ENCODE measurements at places on chromosomes 2 and 18. TPM values are rescaled to one million over a fixed set of nuclear protein-coding genes. Genes with fewer than 3 reads are reported as not detected.

GRCh38 chr18:76274468-76275289 lies 220.4 kb downstream of the ZNF516 start:
- H3K4me1 ChIP-seq: no peaks in the 10 kb centered on the region
- H3K36me3 ChIP-seq: no peaks in the 10 kb centered on the region
- no peaks in the 10 kb centered on the region for H3K27me3 ChIP-seq
- no peak overlapping the region for H3K4me3 ChIP-seq
- H3K27ac ChIP-seq: no peak overlapping the region
- DNase-seq: no peak

- H3K4me1 ChIP-seq: no peaks in the 10 kb centered on the region
- DNase-seq: no peak
- H3K36me3 ChIP-seq: no peaks in the 10 kb centered on the region
- H3K27me3 ChIP-seq: no peaks in the 10 kb centered on the region
These were observed 1179.7 kb downstream of the DSC3 start for GRCh38 chr18:29862824-29863223.

ZAP70 gene
- total RNA-seq: 11.2 TPM

GRCh38 chr2:98703738-98704137 lies 27.2 kb downstream of the MGAT4A start:
- H3K27ac ChIP-seq: peak overlapping the region; percentile 64
- no peak overlapping the region for H3K4me3 ChIP-seq
- no peaks in the 10 kb centered on the region for H3K27me3 ChIP-seq
- no peaks in the 10 kb centered on the region for H3K4me1 ChIP-seq
- no peak for DNase-seq

UGT1A3 gene
- not detected for total RNA-seq

DNA sequence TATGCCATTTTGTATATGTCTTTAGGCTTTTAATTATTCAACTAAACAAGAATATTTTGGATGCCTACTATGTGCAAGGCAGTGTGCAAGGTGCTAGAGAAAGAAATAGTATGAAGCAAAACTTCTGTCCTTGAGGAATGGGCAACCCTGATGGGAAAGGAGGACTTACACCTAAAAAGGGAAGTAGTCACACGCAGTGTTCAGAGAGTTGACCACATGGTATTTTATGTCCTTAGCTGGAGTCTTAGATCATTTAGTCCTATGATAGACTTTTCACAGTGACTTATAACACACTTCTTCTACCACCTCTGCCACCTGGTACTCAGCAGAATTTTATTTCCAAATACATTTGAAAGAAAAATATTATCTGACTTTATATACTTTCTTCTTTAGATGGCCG lies 291.6 kb downstream of the PLCL1 start:
- H3K4me3 ChIP-seq: no peak overlapping the region
- no peak overlapping the region for H3K27ac ChIP-seq
- H3K36me3 ChIP-seq: no peaks in the 10 kb centered on the region
- no peak for DNase-seq

LAMA3 gene
- total RNA-seq: 75.4 TPM

DNA sequence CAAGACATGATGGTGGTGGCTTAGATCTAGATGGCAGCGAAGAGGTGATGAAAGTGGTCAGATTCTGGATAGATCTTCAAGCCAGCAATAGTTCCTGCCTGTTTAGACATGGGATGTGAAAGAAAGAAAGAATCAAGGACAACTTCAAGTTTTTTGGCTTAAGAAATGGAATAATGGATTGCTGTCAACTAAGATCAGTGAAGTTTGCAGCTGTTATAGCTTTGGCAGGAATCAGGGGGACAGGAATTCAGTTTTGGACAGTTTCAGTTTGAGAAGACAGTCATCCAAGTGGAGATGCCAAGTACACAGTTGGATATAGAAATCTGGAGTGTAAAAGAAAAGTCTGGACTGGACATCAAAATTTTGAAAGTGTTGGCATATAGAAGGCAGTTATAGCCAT lies 283.7 kb upstream of the PKDCC start:
- H3K4me3 ChIP-seq: no peak overlapping the region
- no peaks in the 10 kb centered on the region for H3K27me3 ChIP-seq
- H3K27ac ChIP-seq: no peak overlapping the region
- H3K4me1 ChIP-seq: no peaks in the 10 kb centered on the region
- no peaks in the 10 kb centered on the region for H3K36me3 ChIP-seq
